SW 1271 (cell line): ENCODE measurements at places on chromosomes 16 and 17.

GRCh38 chr16:66358231-66358630, 8.3 kb upstream of the CDH5 start:
- DNase-seq: no peak

DNA sequence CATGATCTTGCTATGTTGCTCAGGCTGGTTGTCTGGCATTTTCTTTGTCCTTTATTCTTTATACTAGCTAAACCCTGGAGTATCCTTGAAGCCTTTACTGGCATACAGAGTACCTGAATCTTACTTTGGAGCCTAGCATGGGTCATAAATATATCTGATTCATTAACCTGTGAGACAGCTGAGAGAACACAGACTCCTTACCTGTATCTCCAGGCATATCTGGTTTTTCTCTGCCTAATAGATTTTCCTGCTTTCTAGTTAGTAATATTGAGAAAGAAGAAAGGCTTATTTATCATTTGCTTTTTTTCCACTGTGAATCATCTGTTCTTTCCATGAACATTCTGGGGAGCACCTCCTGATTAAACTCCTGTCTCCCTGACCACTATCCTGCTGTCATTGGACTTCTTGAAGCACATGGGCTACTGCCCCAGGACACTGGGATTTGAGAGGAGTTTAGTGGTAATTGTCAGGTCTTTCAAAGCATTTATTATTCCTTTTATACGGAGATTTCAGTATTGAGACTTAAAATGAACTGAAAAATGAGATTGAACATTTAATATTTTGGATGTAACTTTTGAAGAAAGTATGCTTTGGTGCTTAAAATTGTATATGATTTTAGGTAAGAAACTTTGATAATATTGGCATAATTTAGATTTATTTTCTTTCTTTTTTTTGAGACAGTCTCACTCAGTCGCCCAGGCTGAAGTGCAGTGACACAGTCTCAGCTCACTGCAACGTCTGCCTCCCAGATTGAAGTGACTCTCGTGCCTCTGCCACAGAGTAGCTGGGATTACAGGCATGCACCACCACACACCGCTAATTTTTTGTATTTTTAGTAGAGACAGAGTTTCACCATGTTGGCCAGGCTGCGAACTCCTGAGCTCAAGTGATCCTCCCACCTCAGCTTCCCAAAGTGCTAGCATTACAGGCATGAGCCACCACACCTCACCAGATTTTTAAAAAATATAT, 8.6 kb downstream of the PDP2 start:
- no peak for DNase-seq

GRCh38 chr17:82636626-82637598, 11.3 kb downstream of the WDR45B start:
- no peak for DNase-seq

DNA sequence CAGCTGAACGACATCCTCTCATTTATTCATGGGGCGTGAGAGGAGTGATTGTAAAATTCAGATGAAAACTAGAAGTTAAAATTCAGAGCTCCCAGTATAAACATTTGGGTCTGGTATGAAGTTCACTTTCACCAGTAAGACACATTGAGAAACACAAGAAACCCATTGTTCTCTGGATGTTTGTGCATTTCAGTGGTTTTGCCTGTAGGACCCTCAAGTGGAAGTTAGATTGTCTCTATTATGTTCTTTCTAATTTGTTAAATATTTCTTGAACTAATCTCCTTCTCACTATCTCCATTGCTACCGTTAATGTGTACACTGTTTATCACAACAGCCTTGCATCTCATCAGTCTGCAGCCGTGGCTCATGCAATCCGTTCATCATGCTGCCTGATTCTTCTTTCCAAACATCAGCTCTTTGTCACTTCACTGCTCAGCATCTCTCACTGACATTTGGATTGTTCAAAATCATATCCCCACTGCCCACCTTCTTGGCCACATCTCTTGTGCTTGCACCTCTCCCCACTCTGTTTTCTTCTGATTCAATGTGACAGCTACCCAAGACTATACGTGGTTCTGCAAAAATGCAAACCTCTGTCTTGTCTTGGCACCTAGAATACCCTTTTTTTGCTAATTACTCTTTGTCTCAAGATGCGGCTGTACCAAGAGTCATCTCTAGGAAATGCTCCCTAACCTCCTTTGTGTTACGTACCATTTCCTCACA, 49.5 kb downstream of the HLF start:
- no peak for DNase-seq

DNA sequence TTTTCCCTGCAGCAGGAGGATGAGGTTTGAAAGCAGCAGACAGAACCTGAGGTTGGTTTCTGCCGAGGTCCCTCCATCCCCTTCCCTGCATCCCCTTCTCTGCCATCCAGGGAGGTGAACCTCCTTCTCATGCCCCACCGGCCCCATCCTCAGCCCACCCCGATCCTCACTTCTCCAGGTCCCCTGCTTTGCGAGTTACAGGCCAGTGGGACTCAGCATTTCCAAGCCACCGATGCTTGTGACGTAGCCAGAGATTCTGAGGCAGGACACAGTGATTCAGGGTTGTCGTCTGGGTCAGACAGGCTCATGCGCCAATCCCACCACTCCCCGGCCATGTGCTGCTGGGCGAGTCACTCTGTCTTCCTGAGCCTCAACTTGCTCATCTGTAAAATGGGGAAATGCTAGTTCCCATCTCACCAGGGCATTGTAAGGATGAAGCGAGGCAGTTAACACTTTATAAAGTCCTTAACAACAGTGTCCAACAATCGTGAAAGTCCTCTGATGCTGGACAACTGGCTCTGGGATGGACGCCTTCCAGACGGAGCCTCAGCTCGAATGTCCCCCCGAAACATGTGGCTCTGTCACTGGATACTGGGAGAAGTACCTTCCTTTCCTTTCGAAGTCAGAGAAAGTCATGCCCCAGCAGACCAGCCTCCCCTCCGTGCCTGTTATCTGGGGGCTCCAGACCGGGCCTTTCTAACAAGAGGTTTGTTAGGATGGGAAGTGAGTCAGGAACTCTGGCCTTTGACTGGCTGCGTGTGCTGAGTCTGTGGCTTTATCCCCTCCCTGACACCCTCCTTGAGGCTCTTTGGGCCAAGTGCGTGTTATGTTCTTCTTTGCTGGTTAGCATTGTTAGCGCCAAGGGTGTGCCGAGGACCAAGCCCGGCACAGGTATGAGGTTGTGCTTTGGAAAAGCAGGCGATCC, 21.9 kb downstream of the SEC14L5 start:
- DNase-seq: no peak

GRCh38 chr16:56242740-56243139, 51.5 kb downstream of the GNAO1 start:
- DNase-seq: no peak

- DNase-seq: no peak
These were observed 1286.8 kb upstream of the CDH8 start for GRCh38 chr16:63323055-63323454.

DNA sequence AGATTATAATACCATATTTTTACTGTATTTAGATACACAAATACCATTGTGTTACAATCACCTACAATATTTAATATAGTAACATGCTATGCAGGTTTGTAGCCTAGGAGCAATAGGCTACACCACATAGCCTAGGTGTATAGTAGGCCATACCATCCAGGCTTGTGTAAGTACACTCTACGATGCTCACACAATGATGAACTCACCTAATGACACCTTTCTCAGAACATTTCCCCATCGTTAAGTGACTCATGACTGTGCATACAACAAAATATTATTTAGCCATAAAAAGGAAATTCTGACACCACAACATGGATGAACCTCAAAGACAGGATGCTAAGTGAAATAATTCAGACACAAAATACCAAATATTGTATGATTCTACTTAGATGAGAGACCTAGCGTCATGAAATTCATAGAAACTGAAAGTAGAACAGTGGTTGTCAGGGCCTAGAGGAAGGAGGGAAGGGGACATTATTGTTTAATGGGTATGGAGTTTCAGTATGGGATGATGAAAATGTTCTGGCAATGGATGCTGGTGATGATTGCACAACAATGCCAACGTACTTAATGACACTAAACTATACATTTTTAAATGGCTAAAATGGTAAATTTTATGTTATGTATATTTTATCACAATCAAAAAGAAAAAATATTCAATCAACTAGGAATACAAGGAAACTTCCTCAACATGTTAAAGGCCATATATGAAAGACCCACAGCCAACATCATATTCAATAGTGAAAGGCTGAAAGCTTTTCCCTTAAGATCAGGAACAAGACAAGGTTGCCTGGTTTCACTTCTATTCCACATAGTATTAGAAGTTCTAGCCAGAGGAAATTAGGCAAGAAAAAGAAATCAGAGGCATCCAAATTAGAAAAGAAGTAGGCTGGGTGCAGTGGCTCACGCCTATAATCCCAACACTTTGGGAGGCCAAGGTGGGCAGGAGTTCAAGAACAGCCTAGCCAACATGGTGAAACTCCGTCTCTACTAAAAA, 5.9 kb upstream of the C16orf87 start:
- DNase-seq: no peak

DNA sequence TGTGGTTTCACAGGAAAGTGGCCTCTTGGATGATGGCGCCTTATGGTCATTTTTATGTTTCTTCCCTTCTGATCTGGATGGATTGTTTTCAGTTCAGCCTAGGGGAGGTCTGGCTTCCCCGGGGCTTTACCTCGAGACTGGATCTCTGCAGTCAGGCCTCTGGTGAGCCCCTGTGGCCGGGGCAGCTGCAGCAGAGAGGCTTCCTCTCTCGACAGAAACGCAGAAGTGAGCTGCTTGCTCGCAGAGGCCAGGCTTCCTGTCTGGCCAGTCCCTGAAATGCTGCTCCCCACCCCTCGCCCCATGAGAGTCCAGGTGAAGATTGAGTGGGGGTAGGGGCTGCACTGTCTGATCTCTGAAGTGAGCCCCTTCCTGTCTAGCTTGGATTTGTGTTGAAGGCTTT, 44.0 kb downstream of the PLCG2 start:
- no peak for DNase-seq

DNA sequence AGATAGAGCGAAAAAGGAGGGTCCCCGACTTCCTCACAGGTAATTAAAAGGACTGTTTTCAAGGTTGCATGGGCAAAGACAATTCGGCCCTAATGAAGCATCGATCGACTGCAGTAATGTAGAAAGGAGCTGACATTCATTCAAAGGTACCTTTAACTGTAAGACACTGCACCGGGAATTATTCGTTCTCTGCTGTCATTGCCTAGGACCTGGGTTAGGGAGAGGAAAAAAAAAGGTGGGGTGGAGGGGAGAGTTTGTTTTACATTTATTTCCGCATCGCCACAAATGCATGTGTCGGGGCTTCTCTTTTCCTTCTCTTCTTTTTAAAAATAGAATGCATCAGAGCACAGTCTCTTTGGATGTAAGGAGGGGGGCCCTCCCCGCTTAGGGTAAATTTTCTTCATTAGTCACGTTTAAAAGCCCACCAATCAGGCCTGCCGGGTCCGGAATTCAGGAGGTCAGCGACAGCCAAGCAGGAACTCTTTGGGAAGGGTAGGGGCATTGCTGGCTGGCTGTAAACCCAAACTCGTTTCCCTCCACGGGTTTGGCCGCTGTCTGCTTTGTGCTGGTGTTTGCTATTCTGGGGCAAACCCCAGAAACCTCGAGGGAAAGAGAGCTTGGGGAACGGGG, 496.2 kb upstream of the ZFHX3 start:
- no peak for DNase-seq

DNA sequence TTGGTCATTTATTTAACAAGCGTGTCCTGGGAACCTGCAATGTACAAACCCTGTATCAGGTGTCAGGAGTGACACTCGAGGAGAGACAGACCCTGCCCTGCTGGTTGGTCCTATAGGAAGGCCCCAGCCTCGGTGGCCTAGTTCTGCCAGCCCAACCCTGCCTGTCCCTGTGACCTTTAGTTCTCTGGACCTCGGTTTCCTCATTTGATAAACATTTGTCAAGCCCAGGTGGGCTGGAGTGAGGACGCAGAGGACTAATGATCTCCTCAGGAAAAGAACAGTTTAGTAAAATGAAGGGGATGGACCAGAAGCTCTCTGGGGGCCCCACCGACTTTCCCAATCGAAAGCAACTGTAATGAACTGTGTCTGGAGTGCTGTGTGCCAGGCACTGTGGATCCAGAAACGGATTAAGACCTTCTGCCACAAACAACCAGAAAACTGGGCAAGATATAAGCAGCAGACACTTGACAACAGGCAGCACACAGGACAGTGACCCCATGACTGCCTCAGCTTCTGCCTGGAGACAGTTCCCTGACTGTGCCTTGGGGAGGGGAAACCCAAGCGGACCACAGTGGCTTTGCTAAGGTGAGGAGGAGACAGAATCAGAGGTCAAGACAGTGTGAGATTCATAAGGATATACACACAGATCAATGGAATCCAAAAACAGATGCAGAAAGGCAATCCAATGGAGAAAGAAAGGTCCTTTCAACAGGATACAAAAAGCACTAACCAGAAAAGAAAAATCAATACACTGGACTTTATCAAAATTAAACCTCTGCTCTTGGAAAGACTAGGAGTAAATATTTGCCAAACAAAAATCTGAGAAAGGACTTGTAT, 8.8 kb downstream of the PRCD start:
- no peak for DNase-seq

DNA sequence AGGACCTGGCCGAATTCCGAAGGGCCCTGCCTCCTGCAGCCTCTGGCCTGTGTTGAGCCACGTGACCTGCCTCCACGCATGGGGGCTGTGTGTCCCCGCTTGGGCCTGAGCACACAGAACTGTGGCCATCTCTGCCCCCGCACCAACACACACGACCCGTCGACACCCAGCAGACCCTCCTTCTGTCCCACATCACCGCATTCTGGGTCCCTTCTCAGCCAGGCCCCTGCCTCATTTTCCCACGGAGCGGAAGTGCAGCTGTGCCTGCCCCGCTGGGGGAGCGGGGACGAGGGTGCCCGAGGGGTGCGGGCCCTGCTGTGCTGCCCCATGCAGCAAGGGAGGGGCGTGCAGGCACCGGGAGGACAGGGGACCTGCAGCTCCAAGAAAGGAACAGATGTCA, 18.4 kb downstream of the NDUFAF8 start:
- no peak for DNase-seq

GRCh38 chr16:82995924-82996441, 369.2 kb downstream of the CDH13 start:
- no peak for DNase-seq

GRCh38 chr16:88734361-88734728, 28.0 kb downstream of the CTU2 start:
- DNase-seq: no peak

GRCh38 chr17:27268394-27269085, 25.4 kb upstream of the WSB1 start:
- DNase-seq: no peak

DNA sequence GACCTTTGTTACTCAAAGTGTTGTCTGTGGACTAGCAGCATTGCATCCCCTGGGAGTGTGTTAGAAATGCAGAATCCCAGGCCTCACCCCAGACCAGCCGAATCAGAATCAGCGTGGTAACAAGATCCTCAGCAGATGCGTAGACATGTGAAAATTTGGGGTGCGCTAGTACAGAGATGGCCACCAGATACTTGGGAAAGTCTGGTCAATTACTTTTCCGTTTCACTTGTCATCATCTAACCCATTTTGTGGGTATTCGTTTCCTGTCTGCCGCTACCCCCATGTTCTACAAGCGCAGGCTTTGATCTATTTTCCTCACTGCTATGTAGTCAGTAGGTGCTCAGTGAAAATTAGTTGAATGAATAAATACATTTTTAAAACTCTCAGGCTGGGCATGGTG, 33.1 kb upstream of the HERPUD1 start:
- DNase-seq: no peak
